SIG-M5 (cell line): ENCODE measurements at places on chromosomes 7 and 10.

DNA sequence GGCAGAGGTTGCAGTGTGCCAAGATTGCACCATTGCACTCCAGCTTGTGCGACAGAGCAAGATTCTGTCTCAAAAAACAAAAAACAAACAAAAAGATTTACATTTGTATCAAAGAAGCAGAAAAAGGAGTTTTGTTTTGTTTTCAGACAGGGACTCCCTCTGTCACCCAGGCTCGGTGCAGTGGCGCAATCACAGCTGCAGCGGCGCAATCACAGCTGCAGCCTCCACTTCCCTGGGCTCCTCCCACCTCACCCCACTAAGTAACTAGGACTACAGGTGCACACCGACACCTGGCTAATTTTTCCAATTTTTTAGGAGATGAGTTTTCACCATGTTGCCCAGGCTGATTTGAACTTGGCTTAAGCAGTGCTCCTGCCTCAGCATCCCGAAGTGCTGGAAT is 1.8 kb downstream of the ARMC10 start:
- DNase-seq: no peak

DNA sequence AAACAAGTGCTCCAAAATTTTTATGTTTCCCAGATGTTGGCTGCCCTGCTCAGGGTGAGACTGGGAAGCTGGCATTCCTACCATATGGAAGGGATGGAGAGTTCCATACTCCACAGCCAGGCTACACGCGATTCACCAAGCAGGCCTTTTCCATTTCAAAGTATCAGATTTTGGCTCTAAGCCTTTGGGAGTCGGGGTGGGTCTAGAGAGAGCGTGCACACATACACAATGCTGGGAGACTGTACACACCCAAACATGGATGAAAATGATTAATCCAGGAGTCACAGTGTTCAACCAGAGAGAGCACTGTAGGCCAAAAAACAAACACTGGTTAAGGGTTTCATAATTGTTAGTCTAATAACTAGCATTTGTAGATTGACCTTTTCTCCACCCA is 295.0 kb downstream of the BICC1 start:
- no peak for DNase-seq

DNA sequence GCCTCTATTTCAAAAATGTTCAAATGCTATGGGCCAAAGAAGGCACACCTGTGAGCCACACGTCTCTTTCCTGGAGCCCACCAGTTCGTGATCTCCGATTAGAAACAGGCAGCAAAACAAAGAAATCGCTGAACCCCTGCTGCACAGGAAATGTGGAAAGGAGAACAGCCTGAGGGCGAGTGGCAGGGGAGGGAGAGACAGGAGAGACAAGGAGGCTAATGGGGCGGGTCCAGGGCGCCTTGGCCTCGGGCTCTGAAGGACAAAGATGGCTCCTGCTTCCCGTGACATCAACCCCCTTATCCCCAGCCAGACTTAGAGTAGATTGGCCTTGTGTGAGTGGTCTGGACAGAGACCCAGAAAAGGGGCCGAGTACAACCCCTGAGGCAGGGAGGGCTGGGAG is 62.4 kb upstream of the DOCK1 start:
- no peak for DNase-seq

DNA sequence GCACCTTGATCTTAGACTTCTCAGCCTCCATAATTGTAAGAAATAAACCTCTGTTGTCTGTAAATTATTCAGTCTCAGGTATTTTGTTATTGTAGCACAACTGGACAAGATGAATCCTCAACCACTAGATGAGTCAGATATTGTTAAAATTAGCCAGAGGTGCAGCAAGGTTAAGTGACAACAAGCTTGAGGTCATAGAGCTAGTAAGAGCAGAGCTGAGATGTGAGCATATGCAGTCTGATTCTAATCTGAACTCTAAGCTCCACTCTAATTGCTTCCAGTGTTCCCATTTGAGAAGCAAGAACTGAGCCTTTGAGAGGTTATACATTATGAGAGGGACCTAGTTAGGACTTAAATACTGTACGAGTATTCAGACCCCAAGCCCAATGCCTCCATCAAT is 93.1 kb downstream of the FZD1 start:
- DNase-seq: no peak

DNA sequence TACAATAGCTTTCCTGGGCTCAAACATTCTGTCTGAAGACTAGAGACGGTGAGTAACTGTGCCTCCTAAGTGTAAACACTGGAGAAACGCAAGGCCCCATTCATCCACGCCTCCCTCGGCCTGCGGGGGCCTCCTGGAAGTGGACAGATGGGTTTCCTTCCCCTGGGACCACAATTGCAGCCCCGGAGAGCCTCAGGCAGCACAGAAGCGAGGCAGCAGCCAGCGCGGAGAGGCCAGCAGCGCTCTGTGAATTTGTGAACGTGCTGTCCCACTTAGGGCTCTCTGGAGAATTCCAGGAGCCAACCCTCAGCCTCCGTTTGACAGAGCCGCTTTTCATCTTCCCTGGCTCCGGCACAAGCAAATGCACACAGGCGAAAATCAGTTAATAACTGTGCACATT is 23.2 kb upstream of the CALN1 start:
- DNase-seq: no peak

DNA sequence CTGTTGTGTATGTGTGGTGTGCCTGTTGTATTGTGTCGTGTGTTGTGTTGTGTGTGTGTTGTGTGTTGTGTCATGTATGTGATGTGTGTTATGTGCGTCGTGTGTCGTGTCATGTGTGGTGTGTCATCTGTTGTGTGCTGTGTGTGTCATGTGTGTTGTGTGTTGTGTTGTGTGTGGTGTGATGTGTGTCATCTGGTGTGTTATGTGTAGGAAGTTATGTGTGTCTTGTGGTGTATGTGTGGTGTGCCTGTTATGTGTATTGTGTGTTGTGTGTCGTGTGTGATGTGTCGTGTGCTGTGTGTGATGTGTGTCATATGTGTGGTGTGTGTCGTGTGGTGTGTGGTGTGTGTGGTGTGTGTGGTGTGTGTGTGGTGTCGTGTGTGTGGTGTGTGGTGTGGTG is 145.2 kb downstream of the DNAJB6 start:
- DNase-seq: no peak

- no peak for DNase-seq
Measured at GRCh38 chr10:129187331-129187730, 279.7 kb upstream of the MGMT start.

DNA sequence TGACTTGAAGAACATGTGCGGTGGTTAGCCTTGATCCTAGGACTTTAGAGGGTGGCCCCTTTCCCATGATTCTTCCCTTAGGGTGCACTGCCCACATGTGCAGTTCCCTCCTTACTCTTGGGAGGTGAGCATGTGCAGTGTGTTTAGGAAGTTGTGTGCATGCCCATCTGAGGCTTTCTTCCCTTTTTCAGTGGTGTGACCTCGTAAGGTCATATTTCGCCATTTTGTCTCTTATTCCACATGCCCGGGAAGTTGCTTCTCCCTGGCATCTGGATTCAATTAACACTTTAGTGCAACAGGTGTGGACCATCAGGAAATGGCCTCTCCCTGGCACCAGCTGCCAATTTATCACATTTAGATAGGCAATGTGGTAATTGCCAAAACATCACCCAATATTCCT is 380.6 kb upstream of the VSTM2A start:
- no peak for DNase-seq

GRCh38 chr10:61391281-61391680 is 61.9 kb downstream of the TMEM26 start:
- DNase-seq: no peak

GRCh38 chr10:58662314-58662713 is 149.6 kb downstream of the BICC1 start:
- DNase-seq: no peak

GRCh38 chr10:71975871-71976725 is 11.9 kb downstream of the CHST3 start:
- no peak for DNase-seq

DNA sequence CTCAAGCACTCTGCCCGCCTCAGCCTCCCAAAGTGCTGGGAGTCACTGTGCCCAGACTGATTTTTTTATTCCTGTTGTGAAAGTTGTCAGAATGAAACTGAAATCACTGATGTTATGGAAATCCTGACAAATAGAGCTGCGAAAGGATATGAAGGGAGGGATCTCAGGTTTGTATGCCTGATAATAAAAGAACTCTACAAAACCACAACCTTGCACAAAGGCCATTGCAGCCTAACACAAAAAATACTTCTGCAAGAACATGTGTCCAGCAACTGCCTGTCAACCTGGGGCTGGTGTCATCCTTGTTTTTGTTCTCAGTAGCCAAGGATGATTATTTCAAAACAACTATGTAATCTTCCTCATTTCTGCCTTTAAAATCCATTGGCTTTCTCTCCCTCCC is 126.1 kb downstream of the NEBL start:
- DNase-seq: no peak
